NCI-H1436 treated with DMSO at 0.1 percent for 48 hours (cell line): ENCODE measurements at places on chromosomes 7 and 10.

DNA sequence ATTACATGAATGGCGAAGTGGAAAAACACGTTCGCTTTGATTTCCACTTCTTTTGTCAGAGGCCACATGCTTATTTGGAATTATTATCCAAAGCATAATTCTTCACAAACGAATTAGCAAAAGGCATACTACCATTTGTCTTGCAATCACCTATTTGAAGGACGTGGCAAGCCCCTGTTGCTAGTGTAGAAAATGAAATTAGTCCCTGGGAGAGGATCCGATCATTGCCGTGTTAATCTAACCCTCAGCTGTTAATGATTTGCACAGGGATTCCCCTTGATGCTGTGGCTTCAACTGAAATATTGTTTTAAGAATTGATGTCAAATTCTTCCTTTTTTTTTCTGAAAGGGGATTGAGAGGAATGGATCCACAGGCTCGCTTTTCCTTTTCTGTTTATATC is 4.6 kb downstream of the AGMO start:
- DNase-seq, result no peak

GRCh38 chr7:34162677-34163076 is 257.3 kb downstream of the BMPER start:
- DNase-seq, result no peak

DNA sequence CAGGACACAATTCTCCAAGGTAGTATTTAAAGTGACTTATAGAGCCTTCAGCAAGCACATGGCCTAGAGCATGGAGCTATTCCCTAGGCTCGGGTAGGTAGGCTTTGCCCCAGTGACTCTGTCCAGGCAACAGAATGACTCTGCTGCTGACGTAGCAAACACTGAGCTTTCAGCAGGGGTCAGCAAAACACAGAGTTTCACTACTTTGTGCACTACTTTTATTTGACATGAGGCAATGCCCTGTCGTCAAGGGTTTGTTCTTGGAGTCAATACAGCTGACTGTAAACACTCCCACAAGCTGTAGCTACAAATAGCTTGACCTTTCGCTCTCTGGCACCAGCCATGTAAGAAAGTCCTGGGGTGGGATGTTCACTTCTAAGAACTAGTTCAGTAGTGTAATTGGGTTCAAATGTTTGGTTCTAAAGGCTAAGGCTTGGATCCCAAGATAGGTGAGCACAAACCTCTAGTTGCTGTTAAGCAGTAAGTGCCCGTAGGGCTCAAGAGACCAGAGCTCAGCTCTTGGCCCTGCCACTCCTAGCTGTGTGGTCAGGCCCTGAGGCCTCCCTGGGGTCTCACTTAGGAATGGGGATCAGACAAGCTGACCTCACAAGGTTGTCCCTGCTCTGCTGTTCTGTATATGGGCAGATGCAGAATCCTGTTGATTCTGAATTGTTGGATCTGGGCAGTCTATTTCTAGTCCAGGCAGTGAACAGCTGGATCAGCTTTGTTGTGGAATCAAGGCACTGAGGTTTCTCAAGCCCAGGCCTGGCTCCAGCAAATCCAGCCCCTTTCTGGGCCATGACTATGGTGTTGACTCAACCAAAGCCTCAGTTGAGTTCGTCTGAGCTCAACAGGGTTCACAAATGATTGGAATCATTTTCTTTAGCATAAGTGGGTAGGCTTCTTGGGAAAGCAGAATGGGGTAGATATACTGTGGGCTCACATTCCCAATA is 10.7 kb downstream of the NODAL start:
- no peak for DNase-seq

DNA sequence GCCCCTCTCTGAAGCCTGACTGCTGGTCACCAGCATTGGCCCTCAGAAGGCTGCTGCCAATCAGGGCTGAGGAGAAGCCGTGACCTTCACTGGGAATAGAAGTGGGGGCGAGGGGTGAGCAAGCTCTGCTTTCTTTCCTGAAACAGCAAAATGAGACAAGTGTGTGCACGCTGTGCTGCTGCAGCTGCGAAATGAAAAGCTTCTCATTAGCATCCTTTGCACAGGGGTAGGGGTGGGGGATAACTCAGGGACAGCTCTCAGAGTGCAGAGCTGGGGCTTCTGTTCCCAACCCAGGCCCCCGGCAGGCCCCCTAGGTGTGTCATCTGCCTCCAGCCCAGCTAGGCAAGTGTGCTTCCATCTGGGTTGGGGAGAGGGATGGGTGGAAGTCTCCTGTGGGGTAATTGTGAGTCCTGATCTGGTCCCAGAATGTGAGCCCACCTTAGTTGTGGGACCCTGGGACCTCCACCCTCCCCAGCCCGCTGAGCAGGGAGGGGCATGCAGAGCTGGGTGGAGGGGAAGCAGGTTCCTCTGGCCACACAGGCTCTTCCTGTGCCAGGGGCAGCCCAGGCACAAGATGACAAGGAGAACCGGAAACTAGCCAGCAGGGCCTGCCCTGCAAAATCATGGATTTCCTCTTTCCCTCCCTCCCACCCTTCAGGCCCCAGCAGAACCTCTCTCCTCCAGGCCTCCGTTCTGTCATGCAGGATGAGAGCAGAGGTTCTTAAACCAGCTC is 22.2 kb downstream of the ZNF467 start:
- no peak for DNase-seq

DNA sequence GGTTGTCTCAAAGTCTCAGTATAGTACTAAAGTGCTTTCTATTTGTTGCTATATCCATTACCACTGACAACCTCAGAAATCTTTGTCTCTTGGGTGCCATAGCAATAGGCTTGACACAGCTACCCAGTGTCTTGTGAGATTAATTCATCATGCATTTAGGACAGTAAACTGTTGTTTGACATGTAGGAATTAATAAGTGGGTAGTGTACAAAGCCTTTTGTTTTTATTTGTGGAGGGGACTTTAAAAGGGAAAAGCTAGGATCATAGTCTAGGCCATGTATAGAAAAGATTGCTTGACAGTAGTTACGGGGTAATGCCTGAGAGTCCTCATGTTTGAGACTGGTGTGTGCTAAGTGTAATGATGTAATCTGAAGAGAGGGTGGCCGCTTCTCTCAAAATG is 102.6 kb upstream of the AGR3 start:
- no peak for DNase-seq

- no peak for DNase-seq
Measured at GRCh38 chr10:123890226-123890625, 1.4 kb downstream of the CPXM2 start.

DNA sequence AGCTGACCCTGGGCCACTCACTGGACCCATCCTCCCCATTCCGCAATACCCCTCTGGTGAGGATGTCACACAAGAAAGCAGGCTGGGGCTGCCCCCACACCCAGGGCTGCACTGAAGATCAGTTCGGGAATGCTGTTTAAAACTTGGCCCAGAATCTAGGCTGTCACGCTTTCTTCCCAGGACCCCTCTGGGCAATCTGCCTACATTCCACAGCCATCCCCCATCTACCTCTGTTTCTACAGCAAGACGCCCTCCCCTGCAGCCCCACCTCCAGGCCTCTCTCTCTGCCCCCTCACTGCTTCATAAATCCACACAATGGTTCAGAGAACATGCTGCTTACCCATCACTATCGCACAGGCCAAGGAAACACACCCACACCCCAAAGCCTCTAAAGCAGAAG is 36.1 kb downstream of the XPNPEP1 start:
- DNase-seq, result no peak

- DNase-seq, result no peak
Measured at GRCh38 chr7:45400680-45401079, 173.5 kb upstream of the ADCY1 start.

GRCh38 chr7:13874783-13875182 is 114.7 kb downstream of the ETV1 start:
- DNase-seq, result no peak

DNA sequence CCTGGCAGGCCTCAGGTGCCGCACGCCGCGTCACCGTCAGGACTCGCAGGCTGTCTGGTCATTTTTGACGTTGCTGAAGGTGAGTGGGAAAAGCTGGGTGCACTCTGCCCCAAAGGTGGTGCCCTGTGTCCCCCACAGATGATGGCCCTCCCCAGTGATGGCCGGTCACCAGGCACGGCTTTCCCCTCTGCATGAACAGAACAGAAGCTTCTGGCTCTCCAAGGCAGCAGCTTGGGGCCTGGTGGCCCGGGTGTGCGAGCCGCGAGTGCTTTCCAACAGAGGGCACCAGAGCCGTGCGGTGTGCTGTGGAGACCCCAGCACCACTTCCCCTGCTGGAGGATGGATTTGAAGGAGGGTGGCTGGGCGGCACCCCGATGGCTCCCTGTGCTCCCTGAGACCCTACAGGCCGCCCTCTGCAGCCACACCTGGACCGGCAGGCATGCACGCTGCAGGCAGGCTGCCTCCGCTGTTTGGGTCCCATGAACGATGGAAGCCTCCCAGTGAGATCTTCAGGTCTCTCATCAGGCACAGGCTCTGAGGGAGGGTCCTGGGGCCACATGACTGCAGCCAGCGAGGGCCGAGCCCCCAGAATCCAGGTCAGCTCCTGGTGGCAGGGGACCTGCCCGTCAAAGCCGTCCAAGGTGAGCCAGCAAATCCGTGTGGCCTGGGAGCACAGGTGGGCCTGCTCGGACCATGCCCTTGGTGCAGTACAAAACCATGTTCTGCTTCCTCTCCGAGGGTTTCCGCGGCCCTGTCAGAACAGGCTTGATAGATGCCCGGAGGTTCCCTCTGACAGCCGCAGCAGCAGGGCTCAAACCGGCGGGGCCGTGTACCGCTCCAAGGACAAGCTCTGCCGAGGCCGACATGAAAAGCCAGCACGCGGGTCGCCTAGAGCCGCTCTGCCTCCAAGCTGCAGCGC is 195.4 kb downstream of the EBF3 start:
- no peak for DNase-seq

- DNase-seq, result no peak
Measured at GRCh38 chr7:48964074-48964473, 39.7 kb downstream of the CDC14C start.

GRCh38 chr7:20797042-20797461 is 10.4 kb upstream of the SP8 start:
- no peak for DNase-seq
